ENCODE measurements at places on chromosomes 12 and 14.

- no peak for DNase-seq
Measured at GRCh38 chr14:66445936-66446335, 40.2 kb upstream of the CCDC196 start.

- DNase-seq, result no peak
Measured at GRCh38 chr14:94157197-94157596, 16.9 kb upstream of the PPP4R4 start.

- DNase-seq, result no peak
Measured at GRCh38 chr12:18939051-18939450, 190.5 kb upstream of the PLEKHA5 start.

DNA sequence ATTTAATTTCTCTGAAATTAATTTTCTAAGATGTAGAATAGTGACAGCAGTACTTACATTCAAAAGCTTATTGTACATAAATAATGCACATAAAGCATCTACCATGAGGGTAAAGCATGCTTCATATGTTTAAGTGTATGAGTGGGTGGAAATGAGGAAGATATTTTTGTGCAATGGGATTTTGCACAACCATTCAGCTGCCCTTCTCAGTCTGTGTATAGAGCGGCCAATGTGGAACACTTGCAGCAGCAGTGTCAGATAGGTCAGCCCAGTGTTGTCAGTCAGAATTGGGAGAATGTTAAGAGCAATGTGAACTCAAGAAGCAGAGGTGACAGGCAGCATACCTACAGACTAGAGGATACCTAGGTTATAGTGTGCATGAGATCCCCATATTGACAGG, 72.5 kb upstream of the ATP2B1 start:
- no peak for DNase-seq

DNA sequence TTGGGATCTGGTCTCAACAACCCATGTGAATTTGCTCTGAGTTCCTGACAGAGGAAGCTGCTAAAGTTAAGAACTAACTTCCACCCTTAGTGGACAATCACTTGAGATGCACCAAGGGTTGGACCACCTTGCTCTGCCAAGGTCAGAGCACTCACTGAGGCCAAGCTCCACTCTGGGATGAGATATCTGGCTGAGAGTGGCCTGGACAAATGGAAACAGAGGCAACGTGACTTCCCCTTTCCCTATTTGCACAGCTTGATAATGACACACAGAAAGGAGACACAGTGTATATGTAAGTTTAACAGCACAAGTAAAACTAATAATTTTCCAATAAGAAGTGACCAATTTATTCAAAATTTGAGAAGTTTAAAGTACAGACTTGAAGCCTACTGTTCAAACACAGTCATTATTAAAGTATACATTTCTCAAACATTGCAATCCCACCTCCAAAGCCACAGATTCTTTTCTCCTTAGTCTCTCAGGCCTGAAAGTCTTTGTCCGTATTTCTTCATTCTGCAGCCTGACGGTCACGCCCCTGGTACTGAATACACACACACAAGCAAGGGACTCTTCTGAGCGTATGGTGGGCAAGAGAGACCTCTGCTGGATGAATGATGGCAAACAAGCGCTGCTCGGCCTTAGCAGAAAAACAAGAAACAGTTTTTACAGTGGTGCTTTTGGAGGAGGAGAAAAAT, 28.6 kb downstream of the TMEM30B start:
- DNase-seq, result peak; percentile 46

DNA sequence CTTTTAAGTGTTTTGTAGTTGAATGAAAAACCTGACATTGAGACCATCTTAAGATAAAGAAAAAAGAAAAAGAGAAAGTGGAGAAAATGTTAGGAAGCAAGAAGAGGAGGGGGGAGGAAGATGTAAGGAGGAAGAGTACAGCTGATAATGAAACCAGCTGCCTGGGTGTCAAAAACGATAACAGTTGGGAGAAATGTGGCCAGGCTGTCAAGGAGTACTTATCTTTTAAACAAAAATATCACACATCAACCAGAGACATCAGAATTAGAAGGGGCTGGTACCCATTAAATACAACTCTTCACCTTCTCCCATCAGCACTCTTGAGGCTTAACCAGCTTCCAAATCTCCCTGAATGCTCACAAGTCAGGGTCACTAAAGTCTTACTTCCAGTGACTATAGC, 4.5 kb downstream of the SLC11A2 start:
- DNase-seq, result no peak

DNA sequence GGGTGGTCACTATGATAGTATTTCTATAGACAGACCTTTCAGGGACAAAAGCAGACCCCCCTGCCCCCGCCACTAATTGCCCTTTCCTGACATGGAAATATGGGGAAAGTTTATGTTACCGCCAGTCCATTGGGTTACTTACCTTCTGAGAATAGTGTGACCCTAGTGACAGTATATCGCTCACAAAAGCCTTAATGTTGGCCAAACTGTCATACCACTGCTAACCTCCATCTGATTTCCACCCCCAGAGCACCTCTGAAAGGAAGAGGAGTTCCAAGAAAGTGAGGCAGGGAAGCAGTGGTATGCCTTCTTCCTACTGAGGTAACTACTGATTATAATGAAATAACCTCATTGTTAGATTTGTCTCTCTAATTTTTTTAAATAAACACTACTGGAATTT, 67.5 kb upstream of the CCDC91 start:
- DNase-seq, result no peak

DNA sequence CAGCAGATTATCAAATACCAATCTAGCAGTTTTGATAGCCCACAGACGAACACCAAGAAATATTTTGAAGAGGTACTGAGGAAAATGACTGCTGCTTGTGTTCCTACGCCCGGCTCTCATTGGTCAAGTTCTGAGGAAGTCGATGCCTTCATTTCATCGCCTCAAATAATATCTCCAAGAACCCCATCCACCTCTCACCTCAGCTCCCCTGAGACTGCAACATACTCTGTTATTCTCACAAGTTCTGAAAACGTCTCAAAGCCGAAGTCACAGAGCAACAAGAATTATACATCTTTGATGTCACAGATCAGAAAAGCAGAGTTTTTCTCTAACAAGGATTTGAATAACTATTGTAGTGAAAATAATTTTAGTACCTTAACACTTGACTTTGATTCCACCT, 55.5 kb upstream of the BCAT1 start:
- DNase-seq, result no peak

GRCh38 chr14:81331229-81332021, 68.7 kb downstream of the STON2 start:
- DNase-seq, result no peak

- no peak for DNase-seq
Measured at GRCh38 chr12:93667672-93668071, 9.5 kb upstream of the CRADD start.

GRCh38 chr14:103448097-103448496, 62.9 kb downstream of the MARK3 start:
- no peak for DNase-seq

GRCh38 chr12:109739747-109740693, 26.4 kb downstream of the FAM222A start:
- peak; percentile 13 for DNase-seq

DNA sequence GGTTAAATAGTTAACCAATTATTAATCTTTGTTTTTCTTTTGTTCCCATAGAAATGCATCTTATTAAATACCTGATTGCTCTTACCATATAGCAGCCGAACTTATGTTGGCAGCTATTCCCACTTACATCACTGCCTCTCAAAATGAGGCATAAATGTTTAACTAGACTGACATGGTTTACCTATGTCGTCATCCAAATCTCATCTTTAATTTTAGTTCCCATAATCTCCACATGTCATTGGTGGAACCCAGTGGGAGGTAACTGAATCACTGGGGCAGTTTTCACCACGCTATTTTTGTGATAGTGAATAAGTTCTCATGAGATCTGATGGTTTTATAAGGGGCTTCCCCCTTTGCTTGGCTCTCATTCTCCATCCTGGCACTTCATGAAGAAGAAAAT, 499.2 kb upstream of the ATP2B1 start:
- no peak for DNase-seq

- no peak for DNase-seq
Measured at GRCh38 chr12:70556179-70556869, 80.9 kb downstream of the PTPRB start.

DNA sequence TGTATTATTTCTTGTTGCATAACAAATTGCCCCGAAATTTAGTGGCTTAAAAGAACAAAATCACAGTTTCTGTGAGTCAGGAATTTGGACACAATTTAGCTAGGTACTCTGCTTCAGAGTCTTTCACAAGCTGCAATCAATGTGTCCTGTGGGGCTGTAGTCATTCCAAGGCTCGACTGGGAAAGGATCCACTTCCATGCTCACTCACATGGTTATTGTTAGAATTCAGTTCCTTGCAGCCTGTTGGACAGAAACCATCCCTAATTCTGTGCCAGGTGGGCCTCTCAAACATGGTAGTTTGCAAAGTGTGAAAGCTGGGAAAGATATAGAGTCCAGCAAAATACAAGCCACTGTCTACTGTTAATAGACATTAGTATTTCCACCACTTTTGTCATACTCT, 59.7 kb upstream of the ARID2 start:
- no peak for DNase-seq

DNA sequence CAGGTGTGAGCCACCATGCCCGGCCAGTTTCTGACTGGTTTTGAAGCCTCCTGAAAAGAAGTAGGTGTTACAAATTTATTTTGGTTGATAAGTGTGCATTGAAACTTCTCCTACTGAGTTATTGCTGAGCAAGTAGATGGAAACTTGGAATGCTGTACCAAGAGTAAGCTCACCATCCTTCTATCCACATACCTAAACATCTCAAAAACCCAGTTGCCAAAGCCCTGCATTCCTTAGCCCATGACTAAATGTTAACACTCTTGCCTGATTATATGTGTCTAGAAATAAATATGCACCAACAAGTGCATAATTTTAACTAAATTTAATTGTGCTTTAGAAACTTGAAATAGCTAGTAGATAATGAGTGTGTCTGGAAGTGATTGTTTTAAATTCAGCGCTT, 357.8 kb downstream of the DUSP6 start:
- DNase-seq, result no peak

DNA sequence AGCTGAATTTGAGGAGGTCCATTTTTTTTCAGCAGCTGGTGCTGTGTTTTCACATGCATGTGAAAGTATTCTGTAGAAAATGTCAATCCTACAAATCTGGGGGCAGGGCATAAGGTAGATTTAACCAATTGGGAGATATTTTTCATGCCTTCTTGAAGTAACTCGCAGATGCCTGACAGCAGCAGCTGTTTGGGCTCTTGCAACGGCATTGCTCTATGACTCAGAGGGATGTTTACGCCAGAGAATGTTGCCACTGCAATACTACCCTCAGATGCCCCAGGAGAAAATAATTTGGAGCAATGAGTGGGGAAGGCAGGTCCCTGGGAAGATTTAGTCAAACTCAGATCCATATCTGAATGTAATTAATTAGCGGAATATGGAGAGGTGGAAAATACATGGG, 42.5 kb upstream of the MYBPC1 start:
- DNase-seq, result no peak

DNA sequence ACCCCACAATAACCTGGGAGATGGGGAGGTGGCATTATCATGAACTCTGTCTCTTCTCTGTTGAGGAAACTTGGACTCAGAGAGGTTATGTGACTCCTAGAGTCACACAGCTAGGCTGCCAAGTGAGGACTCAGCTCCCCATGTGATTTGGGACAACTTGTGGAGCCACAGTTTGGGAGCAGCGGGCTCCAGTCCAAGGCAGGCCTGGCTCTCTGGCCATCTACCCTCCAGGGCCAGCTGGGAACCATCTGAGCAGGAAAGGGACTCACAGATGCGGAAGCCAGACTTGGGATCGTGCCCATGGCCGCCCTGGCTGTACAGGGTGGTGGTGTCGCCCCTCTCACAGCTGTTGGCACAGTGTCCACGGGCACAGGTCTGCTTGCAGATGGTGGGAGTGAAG, 59.1 kb downstream of the ISCA2 start:
- peak; percentile 76 for DNase-seq

- DNase-seq, result peak; percentile 77
Measured at GRCh38 chr14:24481622-24482324, 26.3 kb downstream of the CMA1 start.

DNA sequence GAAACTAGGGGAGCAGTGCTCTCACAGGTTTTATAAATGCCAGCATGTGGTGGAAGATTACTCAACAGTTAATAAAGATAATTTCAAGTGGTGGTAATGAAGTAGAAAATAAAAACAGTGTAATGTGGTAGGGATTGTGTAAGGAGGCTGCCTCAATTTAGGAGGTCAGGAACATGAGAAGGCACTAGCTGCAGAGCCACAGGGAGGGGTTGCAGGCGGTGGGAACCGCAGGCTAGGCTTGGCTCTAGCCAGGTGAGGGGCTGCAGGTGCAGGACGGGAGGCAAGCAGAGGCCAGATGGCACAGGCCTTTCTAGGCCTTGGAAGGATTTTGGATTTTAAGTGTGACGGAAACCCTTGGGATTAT, 768 bp downstream of the METTL25 start:
- DNase-seq, result peak; percentile 24

GRCh38 chr14:56394826-56395530, 184.6 kb upstream of the TMEM260 start:
- no peak for DNase-seq

- DNase-seq, result no peak
Measured at GRCh38 chr14:64421166-64421565, 33.0 kb downstream of the MTHFD1 start.

DNA sequence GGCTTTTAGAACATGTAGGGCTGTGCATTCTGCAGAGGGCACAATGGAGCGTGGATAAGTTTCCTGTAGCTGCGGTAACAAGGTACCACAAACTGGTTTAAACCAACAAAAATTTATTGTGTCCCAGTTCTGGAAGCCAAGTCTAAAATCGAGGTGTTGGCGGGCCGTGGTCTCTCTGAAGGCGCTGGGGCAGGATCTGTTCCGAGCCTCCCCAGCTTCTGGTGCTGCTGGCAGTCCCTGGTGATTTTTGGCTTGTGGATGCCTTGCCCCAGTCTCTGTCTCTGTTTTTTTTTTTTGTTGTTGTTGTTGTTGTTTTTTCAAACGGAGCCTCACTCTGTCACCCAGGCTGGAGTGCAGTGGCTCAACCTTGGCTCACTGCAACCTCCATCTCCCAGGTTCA, 77.5 kb downstream of the ACACB start:
- DNase-seq, result no peak

DNA sequence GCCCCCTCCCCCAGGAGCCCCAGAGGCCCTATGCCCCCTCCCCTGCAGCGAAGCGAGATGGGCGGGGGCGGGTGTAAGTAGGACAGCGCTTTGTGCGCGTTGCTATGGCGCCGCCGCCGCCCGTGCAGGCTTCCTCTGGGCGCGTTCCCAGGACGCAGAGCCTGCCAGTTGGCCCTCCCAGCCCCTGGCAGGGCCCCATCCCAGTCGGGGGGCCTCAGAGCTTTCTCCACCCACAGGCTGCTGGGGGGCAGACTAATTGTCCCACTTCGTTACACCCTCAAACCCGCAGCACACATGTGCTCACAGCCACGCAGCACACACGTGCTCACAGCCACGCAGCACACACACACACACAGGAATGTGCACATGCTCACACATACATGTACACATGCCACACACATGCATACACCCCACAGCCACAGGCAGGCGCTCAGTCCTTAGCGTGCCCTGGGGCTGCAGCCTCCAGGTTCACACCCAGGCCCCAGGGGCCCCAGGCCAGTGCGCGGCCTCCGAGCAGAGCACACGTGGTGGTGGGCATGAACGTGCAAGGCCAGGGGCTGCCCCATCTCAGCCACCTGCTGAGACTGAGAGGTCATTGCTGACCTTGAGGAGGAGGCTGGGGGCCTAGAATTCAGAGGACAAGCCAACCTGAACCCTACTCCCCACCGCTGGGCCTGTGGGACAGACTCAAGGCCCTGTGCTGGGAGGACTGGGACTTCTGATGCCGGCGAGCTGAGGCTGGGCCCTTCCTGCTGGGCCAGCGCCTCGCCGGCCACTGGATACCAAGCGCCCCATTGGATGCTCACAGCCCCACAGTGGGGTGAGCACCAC, 15.6 kb downstream of the TRMT61A start:
- DNase-seq, result no peak

GRCh38 chr12:124030008-124030407, 57.0 kb downstream of the ZNF664 start:
- DNase-seq, result no peak

Measured in mucosa of descending colon (tissue), 3 donors.